ENCODE measurements at places on chromosomes 5 and 9. TPM values are rescaled to one million over a fixed set of nuclear protein-coding genes. Genes with fewer than 3 reads are reported as not detected.

- DNase-seq: no peak
Observed at GRCh38 chr9:89361816-89362646, 43.7 kb downstream of the SECISBP2 start.

- no peak for DNase-seq
Observed at GRCh38 chr5:91976451-91976850, 593.3 kb upstream of the ARRDC3 start.

The GRXCR2 gene
- total RNA-seq: not detected

The STC2 gene
- total RNA-seq: 50.6 TPM
